AG09309 (cell line): ENCODE measurements at places on chromosomes 13 and 19.

DNA sequence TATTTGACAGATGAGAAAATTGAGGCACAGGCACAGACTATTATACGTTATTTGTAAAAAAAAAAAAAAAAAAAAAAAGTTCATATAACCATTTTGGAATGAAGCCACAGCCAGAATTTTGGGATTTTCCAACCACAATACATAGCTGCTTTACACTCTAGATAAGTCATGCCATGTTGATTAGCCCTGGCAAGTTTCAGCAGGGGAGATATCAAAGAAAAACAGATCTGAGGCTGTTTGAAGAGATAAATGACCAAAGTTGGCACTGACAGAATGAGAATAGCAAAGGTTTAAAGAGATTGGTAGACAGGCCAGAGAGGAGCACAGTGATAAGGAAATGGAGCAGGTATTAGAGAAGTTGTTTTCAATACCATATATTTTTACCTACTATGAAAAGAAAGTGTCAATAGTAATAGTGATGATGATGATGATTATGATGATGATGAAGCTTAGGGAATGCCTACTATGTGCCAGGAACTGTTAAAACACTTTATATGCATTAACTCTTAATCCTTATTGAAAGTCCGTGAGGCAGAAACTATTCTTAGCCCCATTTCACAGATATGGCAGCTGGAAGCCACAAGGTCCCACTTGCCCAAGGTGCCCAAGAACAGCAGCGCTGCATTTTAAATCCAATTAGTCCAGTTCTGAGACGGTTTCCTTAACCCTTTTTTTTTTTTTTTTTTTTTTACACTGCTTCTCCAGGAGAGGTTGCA is 105.5 kb downstream of the MBNL2 start:
- no peak for DNase-seq

GRCh38 chr19:41462497-41462896 is 19.5 kb downstream of the ERICH4 start:
- no peak for DNase-seq

DNA sequence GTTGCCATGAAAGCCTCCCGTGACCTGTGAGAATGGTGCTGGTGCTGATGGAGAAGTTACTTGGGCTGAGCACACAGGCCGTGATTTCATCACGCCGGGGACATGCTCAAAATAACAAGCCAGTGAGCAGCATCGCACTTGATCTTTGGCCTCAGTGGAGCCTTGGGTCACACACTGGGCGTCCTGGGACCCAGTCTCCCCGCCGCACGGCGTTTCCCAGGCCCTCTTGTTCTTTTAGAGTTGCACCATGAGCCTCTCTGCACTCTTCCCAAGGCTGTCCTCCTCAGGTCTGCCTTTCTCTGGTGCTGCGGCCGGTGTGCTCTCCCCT is 9.5 kb upstream of the NDUFS7 start:
- DNase-seq = no peak

DNA sequence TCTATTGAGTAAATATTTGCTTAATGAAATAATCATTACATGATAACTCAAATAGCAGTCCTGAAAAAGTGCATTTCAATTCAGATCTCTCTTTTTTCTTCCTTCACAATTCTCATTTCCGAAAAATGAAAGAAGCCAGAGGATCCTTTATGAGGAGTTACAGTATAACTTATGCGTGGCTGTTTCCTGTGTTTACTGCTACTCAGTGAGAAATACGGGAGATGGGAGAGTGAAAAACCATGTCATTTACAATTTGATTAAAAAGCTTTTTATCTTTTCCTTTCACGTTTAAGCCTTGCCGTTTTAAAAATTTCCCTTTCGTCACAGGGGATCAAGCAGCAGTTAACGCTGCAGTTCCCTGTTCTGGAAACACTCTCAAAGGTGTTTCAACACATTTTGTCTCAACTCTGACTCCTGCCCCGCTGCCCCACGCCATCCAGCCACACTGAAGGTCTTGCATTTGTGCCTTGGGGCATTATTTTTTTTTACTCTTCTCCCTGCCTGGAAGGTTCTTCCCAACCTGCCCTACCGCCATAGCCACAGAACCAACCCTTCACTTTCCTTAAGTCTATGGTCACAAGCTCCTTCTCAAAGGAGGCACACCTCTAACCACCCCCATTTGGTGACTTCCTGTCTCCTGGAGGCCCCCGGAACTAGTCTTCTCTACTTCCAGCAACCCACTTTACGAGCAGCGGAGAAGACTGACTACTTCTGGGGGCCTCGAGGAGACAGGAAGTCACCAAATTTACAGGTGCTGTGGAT is 17.0 kb downstream of the KL start:
- DNase-seq = no peak

DNA sequence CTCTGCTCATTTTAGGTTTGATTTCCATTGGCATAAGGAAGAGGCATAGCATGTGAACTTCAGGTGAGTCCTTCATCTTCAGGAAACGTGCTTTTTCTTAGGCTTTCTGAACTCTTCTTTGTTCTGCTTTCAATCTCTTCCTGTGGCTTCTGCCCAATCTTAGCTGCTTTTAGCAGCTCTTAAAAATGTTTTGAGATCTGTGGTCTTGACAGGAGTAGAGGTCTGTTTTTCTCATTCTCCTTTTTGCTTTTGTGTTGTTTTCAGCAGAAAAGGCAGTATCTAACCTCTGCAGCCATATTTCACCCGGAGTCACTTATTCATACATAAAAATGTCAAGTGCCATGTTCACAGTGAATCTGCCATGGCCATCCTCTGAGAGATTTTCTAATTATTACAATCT is 120.3 kb downstream of the LIG4 start:
- DNase-seq = no peak

DNA sequence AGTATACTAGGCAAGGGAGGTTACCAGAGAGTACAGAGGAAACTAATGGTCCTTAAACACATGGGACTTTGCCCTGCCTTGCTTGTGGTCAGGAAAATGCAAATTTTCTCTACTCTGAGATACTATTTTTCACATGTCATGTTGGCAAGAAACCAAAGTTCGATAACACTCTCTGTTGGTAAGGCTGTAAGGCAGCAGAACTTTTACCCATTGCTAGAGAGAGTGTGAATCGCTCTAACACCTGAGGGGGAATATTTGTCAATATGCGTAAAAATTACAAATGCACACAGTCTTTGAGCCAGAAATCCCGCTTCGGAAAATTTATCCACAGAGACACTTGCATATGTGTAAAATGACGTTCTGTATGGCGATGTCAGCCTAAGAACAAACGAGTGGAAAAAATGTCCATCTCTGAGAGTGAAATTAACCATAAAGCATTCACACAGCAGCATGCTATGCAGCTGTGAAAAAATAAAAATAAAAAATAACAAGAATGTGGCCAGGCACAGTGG is 9.5 kb upstream of the RFX1 start:
- no peak for DNase-seq

DNA sequence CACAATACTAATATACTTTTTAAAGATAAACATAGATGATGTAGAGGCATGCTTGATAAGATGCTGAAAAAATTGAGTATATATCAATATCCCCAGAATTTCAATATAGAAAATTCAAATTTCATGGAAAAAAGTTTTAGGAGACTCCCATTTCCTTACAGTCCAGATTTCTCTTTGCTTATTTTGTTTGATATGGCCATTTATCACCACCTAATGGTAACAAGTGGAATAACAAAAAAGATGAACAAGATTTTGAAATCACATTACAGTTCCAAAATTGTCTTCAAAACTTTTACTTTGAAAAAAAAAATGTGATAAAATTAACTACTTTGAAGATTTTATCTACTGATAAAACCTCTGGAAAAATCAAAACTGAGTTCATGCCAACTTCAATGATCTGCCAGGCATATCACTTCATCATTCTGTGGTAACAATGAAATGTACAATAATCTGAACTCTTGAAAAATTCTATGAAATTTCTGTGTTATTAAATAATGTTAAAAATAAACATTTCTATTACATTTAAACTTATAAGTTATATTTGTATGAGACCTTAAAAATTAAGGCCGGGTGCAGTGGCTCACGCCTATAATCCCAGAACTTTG is 17.5 kb downstream of the MIPEP start:
- DNase-seq = no peak

DNA sequence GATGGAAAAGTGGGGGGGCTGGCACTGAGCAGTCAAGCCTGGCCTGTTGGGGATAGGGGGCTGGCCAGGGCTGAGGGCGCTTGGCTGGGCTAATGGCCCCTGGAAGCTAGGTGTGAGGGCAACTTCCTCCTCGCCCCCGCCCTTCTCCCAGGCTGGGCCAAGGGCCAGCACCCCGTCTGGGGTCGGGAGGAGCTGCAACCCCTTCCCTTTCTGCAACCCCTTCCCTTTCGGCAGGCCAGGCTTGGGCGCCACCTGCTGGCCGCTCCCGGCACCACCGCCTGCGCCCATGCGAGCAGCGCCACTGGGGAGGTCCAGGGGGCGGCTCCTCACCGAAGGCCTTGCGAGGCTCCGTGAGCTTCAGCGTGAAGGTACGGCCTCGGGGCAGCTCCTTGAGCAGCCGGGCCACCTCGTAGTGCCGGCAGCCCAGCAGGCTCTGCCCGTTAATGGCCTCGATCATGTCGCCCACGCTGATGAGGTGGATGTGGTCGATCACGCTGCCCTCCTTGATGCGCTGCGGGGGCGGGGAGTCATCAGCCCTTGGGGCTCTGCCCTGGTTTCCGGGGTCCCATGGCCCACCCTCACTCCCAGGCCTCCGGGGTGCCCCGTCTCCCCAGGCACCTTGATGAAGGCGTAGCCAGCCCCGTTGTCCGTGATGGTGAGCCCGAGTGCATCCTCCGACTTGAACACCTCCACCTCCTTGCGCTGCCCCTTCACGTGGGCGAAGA is 5.0 kb upstream of the PTGER1 start:
- DNase-seq = no peak

DNA sequence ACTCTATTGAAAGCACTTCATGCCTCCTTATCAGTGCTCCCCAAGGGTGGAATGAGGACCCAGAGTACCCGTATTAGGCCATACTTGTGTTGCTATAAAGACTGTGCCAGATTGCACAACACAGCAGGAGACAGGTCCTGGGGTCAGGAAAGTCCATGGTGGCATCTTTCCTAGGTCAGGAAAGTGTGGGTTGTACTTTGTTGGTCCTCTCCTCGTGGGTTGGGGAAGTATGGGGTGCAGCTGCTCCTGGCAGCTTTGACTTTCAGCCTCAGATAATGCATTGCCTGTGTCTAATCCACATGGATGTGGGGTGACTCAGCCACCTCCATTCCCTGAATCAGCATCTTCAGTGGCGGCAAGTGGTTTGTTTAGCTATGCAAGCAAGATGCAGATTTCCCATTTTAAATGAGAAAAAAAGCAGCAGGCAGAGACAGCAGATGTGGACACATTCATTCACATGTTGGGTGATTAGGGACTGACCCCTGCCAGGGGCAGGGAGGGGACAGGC is 8.4 kb upstream of the CYP2B6 start:
- DNase-seq = no peak

GRCh38 chr13:105952233-105952972 is 583.1 kb downstream of the EFNB2 start:
- DNase-seq = no peak

GRCh38 chr19:40216777-40217026 is 1.5 kb downstream of the TTC9B start:
- DNase-seq = no peak

GRCh38 chr19:28297586-28298157 is 915.3 kb downstream of the UQCRFS1 start:
- no peak for DNase-seq

DNA sequence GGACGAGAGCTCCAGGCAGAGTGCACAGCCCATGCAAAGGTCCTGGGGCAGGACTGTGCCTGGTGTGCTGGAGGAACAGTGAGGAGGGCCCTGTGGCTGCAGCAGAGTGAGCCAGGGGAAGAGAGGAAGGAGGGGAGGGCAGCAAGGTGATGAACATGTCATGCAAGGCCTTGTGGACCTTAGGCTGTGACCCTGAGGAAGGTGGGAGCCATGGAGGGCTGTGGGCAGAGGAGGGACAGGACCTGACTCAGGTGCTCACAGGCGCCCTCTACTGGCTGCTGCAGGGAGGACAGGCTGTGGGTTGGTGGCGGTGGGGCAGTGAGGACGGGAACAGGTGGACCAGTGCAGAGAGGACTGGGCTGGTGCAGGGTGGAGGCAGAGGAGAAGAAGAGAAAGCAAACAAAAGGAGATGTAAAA is 170.3 kb downstream of the PTPRS start:
- DNase-seq = no peak
